Activated naive CD8-positive, alpha-beta T cell treated with anti-CD3 and anti-CD28 coated beads, Interleukin-2, amount 50 U/mL, for 16 hours (primary cell): ENCODE measurements at places on chromosomes 7 and 10.

DNA sequence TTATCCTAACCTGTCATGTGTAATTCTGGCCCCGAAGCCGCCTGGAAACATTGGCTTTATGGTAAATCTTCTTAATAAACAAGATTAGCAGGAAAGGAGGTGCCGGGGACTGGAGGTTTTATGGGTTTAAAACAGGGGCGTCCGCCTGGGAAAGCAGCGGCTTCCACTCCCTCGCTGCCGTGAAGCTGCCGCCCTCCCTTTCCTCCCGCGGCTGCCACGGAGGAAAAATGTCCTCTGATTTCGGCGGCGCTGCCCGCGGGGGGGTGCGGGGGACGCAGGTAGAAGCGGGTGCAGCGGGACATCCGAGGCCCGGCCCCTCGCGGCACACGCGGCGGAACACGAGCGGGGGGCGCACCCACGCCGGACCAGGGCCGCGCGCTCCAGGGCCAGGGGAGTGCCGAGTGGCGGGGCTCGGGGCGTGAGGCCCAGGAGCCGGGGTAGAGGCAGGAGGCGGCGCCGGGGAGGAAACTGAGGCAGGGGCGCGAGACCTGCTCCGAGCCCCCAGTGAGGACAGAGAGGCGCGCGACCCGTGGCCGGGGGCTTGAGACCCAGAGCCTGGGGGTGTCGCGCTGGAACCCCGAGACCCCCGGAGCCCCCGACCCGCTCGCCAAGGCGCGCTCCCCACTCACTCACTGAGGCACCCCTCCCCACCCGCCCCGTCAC lies 993 bp downstream of the PTPRN2 start:
- DNase-seq, result no peak

- no peak for DNase-seq
These were observed 31.4 kb upstream of the TRIM8 start for GRCh38 chr10:102612964-102613275.

DNA sequence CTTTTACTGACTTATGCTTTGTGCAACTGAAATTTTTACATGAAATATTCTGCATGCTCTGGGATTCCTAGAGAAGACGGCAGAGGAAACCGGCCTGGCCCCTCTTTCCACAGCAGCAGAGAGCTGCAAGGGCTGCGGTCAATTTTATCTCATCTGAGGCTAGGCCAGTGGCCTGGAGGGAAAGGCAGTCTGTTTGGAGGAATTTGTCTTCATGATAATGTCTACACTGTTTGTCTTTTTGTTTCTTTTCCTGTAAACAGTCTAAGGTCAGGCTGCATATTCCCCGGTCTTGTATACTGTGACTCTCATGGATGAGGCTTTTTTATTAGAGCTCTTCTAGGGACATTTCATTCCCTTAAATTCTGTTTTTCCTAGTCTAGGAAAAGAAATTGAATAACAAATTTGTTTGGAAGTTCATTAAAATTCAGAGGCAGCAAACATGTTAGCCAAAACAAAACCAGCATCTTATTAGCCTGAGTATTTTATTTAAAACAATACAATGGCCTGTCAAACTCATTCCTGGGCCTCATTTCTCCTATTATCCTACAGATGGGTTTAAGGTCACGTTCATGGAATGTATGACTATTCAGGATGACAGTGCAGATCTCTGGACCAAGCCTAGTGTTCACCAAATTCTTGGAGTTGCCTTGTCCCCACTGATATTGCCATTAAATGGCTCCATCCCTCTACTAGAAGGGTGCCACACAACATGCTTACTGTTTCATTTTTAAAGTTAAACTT lies 26.4 kb downstream of the LAMB4 start:
- no peak for DNase-seq

DNA sequence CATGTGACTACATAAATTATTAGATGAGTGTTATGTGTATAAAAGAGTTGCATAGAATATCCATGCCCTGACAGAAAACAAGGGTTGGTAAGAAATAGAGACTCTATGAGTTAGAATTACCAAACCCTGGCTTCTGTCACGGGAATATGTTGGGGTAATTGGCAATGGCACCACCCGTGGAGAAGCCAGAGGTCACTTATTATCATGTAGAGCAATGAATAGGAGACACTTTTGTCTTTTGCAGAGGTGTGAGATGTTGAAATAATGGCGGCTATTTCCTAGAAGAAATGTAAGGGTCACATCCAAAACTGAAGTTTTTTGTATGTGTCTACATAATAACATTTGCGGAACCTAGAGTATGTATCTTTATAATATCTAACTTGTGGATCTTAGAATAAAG lies 35.3 kb downstream of the ABCB5 start:
- no peak for DNase-seq

DNA sequence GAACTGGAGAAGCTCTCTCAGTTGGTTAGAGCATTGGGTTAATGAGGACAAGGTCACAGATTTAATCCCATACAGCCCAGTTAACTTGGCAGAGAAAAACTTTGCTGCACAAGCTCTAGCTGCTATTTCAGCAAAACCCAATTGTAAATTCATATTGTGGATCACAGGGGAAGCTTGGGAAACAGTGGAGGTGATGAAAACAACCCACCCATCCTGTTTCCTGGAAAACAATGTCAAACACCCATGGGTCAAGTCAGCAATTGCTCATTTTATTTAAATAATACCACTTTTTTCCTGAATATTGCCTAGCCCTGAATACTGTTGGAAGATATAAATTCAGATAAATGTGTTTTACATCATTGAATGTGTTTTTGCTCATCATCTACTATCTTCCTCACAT lies 900.6 kb upstream of the LRRTM3 start:
- DNase-seq, result no peak

DNA sequence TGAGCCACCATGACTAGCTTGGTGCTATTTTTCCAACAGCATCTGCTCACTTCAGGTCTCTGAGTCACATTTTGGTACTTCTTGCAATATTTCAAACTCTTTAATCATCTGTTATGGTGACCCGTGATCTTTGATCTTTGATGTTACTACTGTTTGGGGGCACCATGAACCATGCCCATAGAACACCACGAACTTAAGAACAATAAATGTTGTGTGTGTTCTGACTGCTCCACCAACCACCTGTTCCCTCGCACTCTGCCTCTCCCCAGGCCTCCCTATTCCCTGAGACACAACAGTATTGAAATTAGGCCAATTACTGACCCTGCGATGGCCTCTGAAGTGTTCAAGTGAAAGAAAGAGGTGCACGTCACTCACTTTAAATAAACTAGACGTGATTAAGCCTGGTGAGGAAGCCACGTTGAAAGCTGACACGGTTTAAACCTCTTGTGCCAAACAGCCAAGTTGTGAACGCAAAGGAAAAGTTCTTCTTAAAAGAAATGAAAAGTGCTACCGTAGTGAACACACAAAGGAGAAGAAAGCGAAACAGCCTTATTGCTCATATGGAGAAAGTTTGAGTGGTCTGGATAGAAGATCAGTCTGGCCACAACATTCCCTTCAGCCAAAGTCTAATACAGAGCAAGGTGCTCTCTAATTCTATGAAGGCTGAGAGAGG lies 27.2 kb upstream of the ATP6V0A4 start:
- no peak for DNase-seq

DNA sequence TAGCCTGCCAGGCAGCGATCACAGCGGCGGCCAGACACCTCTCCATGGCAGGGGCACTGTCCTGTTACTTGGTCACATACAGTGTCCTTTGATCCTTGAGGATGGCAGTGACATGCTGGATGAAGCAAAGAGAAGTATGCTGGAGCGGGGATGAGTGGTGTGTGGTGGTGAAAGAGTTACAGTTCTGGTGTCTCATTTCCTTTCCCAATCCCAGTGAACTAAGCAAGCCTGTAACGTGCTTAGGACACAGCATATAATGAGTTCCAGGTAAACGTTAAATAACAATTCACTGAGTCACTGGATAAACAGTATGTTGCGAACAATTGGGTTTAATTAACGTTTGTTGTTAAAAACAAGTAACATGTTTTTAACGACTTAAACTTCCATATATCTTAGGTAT lies 63.5 kb upstream of the LAMB1 start:
- DNase-seq, result no peak

DNA sequence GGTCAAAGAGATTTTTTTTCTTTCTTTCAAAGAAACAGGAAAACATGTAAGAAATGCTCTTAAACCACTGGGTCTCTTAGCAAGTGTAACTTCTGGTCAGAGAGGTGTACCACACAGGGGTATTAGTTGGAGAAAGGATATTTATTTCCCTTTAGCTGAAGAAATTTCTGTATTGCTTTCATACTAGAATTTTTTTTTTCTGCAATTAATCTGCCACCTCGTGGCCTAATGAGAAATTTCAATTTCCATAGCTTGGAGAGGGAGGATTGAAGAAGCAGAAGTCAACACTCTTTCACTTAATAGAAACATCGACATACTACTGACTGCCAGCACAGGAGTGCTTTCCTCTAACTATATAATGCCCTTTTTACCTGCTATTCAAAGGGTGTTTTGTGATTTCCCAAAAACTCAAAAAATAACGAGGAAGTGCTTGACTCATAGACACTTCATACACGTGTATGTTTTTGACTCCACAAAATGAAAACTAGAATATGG lies 177.6 kb upstream of the NAMPT start:
- no peak for DNase-seq

DNA sequence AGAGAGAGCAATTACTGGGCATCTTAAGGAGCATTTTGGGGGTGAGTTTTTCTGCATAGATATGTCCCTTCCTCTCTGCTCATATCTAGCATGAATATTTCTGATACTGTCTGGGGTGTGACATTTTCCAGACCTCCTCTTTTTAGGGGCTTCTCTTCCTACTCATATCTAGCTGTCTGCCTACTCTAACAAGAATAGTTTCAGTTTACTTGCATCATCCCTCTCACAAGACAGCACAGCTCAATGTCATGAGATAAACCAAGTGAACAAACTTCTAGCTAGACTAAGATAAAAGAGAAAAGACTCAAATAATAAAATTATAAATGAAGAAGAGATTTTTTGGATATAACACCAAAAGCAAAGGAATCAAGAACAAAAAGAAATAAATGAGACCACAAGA lies 419.5 kb upstream of the SORCS1 start:
- DNase-seq, result no peak

GRCh38 chr7:107381453-107381852 lies 88.4 kb upstream of the GPR22 start:
- no peak for DNase-seq

GRCh38 chr7:91912494-91912893 lies 28.2 kb upstream of the AKAP9 start:
- DNase-seq, result no peak

DNA sequence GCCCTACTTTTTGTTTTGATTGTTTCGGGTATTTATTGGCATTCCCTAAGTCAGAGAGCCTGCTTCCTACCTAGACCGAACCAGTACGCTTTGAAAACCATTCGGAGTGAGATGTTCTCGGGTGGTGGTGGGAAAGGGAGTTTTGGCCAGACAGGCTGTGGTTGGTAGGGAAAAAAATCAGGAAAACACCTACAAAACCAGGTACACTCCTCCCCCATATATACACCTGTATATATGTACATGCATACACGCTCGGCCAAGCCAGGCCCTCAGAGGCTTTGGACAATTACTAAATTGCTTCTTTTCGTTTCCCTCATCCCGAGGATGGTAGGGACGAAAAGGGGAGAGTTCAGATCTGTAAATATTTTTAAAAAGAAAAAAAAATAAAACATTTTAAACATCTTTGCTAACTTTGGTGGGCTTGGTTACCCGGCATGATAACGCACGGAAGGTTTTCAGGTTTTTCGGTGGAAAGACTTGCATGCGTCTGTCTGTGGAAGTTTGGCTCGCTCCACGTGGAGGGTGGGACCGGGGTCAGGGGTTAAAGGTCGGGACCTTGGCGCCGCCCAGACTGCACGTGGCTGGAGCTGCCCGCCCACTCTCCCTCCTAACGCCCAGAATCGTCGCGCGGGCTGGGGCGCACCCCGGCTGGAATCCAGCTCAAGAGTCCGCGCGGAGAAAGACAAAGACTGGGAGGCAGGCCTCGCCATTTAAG lies 2.5 kb downstream of the HMX2 start:
- no peak for DNase-seq

DNA sequence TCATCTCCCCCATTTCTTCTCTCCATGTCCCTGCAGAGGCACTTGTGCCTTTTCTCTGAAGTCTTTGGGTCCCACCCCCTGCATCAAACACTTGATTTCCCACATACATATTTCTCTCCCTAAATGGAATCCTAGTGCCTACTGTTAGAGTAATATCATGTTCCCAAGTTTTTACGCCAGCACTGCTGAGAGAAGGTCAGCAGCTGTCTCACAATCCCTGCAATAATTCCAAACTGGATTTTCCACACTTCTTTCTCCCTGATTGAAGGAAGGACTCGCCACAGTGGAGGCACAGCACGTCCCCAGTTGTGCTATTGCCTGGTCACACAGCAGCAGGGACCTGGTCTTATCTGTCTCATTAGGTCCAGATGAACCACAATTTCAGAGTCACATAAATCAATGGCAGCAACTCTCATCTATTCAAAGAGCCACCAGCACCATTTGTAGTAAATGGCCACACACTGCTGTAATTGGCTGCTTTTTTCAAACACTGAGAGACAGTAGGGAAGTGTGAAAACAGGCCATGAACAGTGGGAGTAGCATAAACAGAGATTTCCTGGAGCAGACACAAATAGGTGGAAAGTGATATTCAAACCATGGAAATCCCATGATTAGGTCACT lies 605.5 kb downstream of the XPNPEP1 start:
- DNase-seq, result no peak

DNA sequence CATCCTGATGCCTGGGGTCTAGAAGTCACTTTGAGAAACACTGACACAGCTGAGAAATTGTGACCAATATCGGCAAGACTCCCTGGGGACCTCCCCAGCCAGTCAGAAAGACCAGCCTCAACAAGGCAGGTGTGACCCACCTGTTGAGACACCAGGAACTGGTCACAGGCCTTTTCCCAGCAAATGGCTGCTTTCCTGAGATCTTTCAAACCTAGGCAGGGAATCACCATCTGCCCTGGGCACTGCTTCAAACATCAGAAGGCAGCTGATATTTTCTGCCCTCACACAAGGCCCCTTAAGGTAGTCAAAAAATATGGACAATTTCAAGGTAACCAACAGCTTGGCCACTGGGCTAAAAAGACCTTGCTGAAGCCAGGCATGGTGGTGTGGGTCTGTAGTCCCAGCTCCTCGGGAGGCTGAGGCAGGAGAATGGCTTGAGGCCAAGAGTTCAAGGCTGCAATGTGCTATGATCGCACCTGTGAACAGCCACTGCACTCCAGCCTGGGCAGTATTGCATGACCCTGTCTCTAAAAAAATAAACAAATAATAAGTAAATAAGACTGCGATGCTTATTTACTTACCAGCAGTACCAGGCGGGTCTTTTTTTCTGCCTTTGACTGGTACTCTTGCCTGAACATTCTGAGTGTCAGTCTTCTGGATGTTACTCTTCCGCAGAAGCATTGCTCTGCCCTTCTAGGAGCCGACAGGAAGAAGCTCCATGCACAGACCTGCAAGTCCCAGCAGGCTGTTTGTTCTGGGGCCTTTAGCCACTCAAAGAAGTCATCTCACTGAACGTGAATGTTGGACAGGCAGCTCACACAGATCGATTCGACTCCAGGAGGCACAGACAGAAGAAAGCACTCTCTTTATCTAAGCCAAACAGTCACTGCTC lies 59.7 kb downstream of the SORBS1 start:
- no peak for DNase-seq

- DNase-seq, result no peak
These were observed 138.5 kb downstream of the NPY start for GRCh38 chr7:24422441-24423010.

- no peak for DNase-seq
These were observed 40.8 kb upstream of the CACNB2 start for GRCh38 chr10:18099415-18099814.

GRCh38 chr10:130928306-130928705 lies 383.2 kb downstream of the TCERG1L start:
- no peak for DNase-seq
